Epithelial cell of umbilical artery (primary cell): ENCODE measurements at places on chromosomes 11 and 22. TPM values are rescaled to one million over a fixed set of nuclear protein-coding genes. Genes with fewer than 3 reads are reported as not detected.

INS gene
- not detected in 2 replicates for total RNA-seq

APOL4 gene
- not detected in 2 replicates for total RNA-seq

CBX7 gene
- total RNA-seq: 1.3 and 3.2 TPM in 2 replicates

PATE1 gene
- not detected in 2 replicates for total RNA-seq

TMPRSS6 gene
- total RNA-seq: not detected in 2 replicates

CECR2 gene
- total RNA-seq: 1.9 and 3.3 TPM in 2 replicates

SCN4B gene
- under 0.01 and 0.15 TPM in 2 replicates for total RNA-seq

CARD18 gene
- under 0.01 TPM in 1 of 2 replicates, not detected in the other for total RNA-seq
